Hepatic stellate cell (primary cell): ENCODE measurements at places on chromosomes 3 and 15.
A peak's percentile ranks its signal among the peaks of the same experiment; 100 is the strongest.

GRCh38 chr3:55329849-55330248, 157.3 kb downstream of the WNT5A start:
- peak; percentile 52 for DNase-seq

GRCh38 chr3:193229851-193230420, 11.1 kb upstream of the PLAAT1 start:
- no peak for DNase-seq

- DNase-seq: peak; percentile 12
Measured at GRCh38 chr3:30496066-30496966, 110.1 kb upstream of the TGFBR2 start.

DNA sequence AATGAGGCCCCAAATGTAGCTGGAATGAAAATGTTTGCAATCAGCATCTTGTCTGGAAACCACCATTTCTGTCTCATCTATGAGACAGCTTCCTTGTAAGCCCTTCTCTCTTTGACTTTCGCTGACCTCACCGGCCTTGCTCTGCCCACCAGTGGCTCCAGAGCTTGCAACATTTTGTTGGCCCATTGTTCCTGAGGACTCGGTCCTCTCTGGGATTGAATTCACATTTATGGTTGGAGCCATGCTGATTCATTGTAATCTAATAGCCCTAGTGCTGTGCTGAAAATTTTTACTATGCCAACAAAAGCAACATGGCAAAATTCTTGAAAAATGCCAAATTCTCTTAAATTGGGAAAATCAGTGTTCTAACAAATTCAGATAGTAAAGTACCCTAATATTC, 37.2 kb downstream of the ABHD5 start:
- DNase-seq: no peak

- no peak for DNase-seq
Measured at GRCh38 chr3:46186471-46187340, 21.4 kb downstream of the CCR1 start.

GRCh38 chr3:27666272-27666671, 55.9 kb downstream of the EOMES start:
- DNase-seq: no peak

DNA sequence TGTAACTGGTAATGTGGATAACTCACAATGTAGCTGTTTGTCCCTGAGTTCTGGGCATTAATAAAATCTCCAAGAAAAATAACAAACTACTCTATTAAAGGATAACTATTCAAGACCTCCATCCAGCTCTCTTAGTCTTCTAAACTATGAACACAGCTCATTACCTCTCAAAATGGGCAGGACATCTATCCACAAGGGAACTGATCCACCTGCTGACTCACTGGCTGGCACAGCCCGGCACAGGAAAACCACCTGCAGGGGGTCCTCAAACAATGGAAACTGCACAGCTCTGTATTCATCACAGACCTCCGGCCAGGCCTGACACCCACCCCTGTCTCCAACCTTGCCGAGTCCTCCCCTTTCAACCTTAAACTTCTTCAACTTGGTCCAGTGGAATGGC, 255.4 kb downstream of the TJP1 start:
- DNase-seq: no peak
